ENCODE measurements at places on chromosomes 1 and 21.
A peak's percentile ranks its signal among the peaks of the same experiment; 100 is the strongest.

DNA sequence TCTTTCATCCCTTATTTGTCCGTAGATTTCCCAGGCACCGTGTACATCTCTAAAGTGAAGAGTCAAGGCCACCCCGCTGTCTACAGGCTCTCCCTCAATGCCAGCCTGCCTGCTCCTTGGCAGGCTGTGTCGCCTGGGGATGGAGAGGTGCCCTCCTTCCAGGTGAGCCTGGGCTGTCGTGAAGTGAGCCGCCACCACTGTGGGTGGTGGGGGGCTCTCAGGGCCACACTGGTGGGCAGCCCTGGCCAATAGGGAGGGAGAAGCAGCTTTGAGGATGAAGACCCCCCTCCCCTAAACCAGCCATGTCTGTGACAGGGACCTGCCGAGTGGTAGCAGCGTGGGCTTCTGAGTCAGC, 46.2 kb downstream of the DISP3 start:
- DNase-seq: no peak

DNA sequence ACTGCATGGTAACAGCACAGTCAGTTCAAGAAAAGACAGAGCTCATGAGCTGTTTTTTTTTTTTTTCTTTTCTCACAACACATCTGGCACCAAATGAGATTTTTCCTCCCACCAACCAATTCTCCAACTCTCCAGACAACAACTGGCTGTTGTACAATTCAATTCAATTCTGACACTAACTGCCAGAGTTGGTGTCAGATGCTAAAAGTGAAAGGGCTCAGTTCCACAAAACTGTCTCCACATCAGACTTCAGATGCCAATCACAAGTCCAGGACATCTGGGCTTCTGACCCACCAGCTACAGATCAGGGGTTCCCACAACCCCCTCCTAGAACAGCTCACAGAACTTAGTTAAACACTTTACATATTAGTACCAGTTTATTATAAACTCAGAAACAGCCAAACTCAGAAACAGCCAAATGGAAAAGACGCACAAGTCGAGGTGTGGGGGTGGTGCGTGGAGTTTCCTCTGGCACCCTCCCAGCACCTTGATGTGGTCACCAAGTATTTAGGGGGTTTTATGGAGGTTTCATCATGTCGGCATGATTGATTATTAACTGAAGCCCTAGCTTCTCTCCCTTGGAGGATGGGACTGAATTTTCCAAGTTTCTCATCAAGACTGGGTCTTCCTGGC, 39.2 kb upstream of the LRRC8D start:
- peak; percentile 36 for DNase-seq

DNA sequence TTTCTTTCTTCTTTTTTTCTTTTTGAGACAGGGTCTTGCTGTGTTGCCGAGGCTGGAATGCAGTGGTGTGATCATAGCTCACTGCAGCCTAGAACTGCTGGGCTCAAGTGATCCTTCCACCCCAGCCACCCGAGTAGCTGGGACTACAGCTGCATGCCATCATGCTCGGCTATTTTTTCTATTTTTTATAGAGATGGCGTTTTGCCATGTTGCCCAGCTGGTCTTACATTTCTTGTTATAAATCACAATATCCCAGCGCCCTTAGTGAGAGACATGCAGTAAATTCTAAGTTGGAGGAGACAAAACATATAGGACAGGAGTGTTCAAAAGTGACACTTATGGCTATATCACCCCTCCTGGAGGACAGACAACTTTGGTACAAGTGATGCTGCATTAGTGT, 31.3 kb upstream of the ACTN2 start:
- DNase-seq: no peak

- no peak for DNase-seq
Measured at GRCh38 chr1:177983482-177984135, 13.8 kb upstream of the SEC16B start.

DNA sequence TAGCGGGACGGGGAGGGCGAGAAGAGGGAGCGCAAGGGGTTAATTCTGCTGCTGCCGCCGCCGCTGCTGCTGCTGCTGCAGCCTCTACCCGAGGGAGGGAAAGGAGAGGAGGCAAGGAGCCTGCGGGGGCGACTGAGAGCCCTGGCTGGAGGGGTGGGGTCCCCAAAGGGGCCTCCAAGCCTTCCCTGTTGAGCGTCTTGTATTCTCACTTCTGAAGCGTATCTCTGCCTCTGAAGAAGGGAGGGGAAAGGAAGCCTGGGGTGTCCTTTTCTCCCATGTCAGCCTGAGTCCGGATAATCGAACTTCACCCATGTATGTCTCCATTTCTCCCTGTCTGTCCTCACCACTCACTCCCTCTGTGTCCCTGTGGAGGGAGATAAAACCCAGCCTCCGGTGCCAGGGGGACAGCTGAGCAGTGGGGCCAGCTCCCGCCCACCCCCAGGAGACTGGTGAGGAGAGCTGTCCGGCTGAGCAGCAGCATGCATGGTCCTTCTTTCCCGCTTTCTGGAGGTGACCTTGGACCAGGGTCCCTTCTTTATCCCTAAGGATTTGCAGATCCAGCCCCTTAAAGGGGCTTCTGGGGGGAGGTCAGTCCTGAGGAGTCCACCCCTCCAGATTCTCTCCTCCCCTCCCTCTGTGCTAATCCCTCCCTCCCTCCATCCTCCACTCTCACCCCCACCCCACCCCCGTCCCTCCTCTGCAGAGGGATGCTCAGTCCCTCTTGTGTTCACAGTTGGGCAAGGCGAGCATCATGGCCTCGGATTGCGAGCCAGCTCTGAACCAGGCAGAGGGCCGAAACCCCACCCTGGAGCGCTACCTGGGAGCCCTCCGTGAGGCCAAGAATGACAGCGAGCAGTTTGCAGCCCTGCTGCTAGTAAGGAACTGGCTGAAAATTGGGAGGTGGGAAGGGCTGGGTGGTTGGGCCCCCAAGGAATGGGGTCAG, 1.0 kb downstream of the NCDN start:
- peak; percentile 21 for DNase-seq

GRCh38 chr1:11649624-11650330, 4.5 kb downstream of the FBXO2 start:
- DNase-seq: no peak

GRCh38 chr1:147833231-147833860, 69.2 kb upstream of the GJA8 start:
- no peak for DNase-seq

DNA sequence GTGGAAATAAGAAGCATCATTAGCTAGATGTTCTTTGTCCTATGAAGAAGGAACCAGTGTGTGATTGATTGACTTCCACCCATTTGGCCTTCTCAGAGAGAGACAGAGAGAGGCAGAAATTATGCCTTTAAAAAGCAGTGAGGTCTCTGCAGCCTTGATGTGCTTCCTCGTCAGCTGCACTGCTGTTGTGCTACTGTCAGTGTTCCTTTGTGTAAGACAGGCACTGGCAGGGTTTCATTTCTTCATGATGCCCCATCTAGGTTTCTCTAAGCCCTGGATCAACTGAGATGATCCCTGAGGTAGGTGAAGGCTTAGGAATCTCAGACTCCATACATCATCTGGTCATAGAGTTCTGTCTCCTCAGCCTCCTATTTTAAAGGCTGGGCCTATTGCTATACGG, 34.9 kb downstream of the GPR3 start:
- DNase-seq: no peak

- DNase-seq: no peak
Measured at GRCh38 chr1:158169105-158169504, 11.6 kb upstream of the CD1D start.

GRCh38 chr1:229058729-229059128, 212.2 kb upstream of the RAB4A start:
- no peak for DNase-seq

DNA sequence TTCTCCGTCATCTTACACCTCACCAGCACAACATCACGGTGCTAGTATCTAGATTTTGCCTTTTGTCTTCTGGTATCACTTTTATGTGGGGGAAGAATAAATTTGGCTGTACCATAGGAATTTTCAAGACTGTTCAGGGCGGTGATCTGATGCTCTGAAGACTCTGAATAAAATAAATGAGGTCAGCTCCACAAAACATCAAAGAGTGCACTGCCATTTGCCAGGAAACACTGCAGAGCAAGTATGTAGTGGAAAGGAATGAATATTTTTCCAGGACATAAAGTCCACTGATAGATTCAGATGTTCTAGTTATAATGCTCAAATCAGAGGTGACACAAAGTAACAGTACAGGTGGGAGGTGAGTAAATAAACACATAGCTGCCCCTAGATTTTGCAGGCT, 56.3 kb downstream of the ZP4 start:
- DNase-seq: no peak

DNA sequence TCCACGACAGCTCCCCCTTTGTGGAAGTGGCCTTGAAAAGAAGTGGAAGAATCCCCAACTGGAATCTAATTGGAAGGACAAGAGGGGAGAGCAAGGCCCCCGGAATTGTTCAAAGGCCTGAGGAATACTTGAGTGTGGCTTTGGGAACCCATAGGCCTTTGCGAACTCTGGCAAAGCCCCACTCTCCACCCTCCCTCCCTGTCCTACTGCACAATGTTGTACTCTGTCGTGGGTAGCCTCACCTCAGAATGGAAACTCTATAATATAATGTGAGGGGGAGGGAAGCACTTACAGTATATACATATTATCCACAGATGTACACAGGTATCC, 28.5 kb downstream of the PLPP3 start:
- no peak for DNase-seq

DNA sequence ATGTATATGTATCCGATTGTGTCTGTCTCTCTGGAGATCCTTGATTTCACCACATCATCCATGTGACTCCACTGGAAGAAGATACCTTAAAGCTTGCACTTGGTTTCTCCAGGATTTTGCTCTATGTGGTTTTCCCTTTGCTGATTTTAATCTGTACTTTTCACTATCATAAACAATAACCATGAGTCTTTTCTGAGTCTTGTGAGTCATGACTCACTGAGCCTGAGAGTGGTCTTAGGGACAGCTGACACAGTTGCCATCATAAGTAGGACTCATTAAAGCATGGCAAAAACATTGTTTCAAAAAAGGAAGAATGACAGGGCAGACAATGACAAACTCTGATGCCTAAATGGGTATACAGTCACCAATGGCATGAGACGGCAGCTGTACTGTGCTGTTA, 226.2 kb downstream of the AKT3 start:
- DNase-seq: no peak

- no peak for DNase-seq
Measured at GRCh38 chr1:240399381-240399780, 212.6 kb downstream of the GREM2 start.

DNA sequence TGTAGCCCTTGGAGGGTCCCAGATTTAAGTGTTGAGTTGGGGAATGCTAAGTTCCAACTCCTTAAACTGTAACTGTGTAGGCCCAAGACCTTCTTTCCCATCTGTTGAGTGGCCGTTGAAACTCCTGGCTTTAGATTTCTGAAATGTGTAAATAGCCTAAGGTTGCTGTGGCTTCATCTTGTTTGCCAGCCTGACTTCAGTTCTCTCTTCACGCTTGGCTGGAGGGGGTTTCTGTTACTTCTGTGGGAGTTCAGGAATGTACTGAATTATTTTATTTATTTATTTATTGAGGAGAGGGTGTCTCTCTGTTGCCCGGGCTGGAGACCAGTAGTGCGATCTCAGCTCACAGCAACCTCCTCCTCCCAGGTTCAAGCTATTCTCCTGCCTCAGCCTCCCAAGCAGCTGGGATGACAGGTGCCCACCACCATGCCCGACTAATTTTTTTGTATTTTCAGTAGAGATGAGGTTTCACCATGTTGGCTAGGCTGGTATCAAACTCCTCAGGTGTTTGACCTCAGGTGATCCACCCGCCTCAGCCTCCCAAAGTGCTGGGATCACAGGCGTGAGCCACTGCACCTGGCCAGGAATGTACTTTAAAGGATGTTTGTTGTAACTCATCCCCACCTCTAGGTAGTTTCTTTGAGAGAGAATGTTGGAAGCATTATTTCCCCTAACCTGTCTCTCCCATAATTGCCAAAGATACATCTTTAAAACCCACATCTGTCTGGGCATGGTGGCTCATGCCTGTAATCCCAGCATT, 5.9 kb downstream of the TTC39A start:
- DNase-seq: no peak

GRCh38 chr1:225651872-225652728, 823 bp downstream of the ENAH start:
- no peak for DNase-seq

- no peak for DNase-seq
Measured at GRCh38 chr1:61935516-61935915, 193.2 kb downstream of the PATJ start.

DNA sequence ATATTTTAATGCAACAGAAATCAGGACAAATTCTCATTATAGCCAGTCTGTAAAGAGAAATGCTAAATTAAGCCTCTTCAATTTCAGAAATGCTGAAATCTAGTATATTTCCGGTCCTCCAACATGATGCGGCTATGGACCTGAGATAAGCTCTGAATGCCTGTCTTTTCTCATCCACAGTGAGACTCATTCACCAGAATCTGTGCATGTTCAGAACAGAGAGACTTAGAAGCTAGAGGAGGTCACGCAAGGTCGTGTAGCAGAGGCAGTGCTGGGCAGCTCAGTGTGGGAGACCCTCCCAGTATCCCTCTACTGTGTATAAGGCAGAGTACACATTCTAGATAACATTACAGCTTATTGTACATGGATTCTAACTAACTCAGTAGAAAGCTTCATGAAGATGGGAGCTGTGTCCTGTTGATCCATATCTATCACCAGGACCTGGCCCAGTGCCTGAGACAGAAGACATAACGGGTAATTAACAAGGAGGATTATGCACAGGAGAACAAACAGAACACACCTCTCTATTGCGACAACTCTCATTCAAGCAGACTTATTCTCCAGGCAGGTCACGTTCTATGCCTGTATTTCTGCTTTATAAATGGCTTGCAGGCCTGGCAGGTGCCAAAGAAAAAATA, 97.0 kb upstream of the COA6 start:
- no peak for DNase-seq

- DNase-seq: no peak
Measured at GRCh38 chr21:43889069-43889468, 24.0 kb downstream of the AGPAT3 start.

All from CD4-positive, CD25-positive, alpha-beta regulatory T cell (primary cell).